Kidney (tissue), 22 donors: ENCODE measurements at places on chromosomes 1 and 21.

DNA sequence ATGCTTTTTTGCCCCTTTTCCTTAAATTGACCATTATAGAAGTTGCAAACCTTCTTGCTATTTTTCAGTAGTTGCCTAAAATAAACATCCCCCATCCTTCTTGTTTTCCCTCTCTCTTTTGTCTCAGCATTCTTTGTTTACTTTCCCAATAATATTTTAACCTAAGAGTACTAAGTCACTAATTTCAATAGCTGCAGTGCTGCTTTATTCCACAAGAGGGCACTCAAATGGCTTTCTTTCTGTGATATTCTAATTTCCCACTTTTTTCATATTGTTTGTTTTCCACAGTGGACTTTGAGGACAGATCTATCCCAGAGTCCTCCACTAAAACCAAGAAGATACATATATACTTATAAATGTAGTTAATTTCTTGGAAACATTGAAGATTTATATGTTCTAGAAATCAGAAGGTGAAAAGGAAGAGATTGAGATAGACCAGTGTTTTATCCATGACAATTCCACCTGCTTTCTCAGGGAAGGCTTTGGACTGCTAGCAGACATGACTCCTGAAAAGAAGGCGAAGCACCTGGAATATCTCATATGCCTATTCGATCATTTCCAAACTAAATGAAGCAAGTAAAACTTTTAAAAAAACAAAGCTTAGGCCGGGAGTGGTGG, 104.8 kb upstream of the GRIK1 start:
- DNase-seq, result peak; percentile 47

GRCh38 chr1:195715652-195716051, 892.6 kb downstream of the KCNT2 start:
- DNase-seq, result no peak

DNA sequence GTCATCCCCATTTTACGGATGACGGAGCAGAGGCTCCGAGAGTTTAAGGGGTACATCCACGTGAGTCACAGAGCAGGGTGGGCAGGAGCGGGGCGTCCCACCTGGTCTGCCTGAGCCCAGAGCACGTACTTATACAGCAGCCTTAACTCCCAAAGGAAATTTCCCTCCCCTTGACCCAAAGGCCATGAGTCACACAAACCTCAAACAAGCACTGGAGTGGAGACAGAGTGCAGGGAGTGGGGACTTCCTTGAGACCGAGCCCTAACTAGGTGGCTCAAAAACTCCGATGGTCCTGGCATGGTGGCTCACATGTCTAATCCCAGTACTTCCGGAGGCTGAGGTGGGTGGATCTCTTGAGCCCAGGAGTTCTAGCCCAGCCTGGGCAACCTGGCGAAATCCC, 141.6 kb upstream of the KLHDC7A start:
- DNase-seq, result no peak

GRCh38 chr1:190320952-190321351, 156.7 kb downstream of the BRINP3 start:
- DNase-seq, result no peak

DNA sequence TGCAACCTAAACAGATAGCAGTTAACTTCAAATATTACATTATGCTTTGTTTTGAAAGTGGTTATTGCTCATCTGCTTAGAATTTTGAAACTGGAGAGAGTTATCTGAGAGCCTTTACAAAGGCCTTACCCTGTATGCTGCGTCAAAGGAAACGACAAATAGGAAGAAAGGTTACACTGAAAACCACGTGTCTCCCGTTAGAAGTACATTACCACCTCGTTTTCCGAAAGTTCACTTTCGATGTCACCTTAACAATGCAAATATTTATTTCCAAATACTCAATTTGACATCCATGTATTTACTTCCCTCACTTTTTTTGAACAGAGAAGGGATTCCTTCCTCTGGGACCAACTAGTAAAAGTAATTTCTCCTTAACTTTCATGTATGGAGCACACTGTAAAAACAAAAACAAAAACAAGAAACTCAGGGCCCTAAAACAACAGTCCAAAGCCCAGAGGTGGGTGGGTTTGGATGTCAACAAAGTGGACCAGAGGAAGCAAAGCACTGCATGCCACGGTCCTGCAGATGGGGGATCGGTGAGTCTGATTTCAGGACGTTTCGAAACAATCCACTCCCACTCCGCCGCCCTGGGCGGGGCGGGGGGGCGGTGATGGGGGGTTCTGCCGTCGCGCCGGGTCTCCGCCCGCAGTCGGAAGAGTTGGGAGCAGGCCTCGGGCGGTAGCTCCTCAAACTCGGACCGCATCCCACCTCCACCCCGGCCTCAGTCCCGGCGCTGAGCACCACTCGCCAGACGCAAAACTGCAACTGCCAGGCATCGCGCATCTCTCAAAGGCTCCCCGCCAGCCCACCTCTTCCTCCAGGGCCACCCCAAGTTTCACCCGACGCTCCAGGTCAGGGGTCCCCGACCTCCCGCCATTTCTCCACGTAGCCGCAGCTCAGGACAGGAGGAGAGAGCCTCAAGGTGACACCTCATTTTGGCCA, 841 bp downstream of the ADSS2 start:
- DNase-seq, result peak; percentile 91

DNA sequence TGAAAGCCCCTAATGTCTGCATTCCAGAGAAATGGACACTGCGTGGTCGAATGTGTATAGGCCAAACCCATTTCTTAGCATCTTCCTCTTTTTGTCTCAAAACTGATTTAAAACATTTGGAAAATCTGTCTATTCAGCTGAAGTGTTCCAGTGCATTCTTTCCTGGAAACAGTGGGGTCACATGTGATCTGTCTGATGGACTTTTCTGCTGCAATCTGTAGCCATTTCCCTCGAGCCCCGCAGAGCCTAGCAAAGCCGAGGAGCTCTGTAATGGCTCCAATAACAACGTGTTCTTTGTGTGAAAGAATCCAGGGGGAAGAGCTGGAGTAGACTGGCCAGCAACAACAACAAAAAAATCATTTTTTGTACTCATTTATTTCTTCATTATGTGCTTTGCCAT, 329.3 kb downstream of the BARHL2 start:
- no peak for DNase-seq

DNA sequence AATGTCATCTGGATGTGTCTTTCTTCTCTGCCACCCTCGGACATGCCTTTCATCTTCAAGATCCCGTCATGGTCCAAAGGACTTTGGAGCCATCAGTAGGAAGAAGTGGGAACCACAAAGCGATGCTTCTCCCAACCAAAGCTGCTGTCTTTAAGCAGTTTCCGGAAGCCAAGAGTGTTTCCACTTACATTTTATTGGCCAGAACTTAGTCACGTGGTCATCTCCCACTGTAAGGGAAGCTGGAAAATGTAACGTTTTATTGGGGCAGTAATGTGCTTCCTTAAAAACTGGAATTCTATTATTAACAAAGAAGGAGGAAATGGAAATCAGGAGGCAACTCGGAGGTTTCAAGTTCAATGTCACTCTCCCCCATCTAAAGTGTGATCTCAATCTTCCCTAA, 170.8 kb downstream of the ATG4C start:
- no peak for DNase-seq

- DNase-seq, result no peak
Measured at GRCh38 chr1:197152662-197153061, 6.2 kb upstream of the ASPM start.

GRCh38 chr1:241079047-241079446, 278.0 kb downstream of the RGS7 start:
- no peak for DNase-seq

GRCh38 chr1:191608367-191608766, 549.9 kb upstream of the RGS18 start:
- DNase-seq, result no peak

GRCh38 chr1:198937231-198938031, 298.6 kb downstream of the PTPRC start:
- no peak for DNase-seq

DNA sequence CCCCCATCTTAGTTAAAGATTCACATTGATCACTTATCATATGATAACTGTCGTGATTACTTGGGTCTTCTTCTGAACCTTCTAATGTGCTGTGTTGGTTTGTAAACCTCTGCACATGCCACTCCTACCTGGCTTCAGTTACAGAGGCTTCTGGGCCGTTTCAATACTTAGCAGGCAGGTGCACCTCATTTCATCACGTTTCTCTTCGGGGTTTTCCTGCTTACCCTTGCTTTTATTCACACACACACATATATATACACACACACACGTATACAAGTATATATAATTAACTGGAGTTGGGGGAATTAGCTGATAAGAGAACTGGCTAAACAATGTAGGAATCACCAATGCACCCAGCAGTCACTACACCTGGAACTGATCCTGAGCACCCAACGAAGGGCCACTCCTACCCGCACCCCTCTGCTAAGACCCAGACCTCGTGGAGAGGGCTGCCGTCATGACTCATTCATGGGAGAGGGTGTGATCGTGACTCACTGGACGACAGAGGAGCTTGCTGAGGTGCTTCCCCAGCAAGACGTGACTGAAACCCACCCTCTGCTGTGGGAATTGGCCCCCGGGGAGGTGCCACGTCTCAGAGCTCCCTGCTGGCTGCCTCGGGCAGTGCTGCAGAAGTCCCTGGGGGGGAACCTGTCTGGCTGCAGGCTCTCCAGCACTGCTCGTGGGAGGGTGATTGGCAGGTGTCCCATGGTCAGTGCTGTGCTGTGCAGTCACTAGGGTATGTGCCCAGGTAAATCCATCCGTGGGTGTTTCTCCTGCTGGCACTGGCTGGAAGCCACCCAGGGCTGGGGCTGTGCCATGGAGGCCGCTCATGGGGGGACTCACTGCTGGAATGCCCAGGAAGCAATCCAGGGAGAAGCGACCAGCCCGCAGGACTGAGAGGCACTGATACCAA, 166.6 kb downstream of the DYRK1A start:
- no peak for DNase-seq

- DNase-seq, result no peak
Measured at GRCh38 chr1:236120721-236121153, 21.6 kb upstream of the GPR137B start.

- no peak for DNase-seq
Measured at GRCh38 chr1:64934878-64935275, 31.5 kb downstream of the JAK1 start.

DNA sequence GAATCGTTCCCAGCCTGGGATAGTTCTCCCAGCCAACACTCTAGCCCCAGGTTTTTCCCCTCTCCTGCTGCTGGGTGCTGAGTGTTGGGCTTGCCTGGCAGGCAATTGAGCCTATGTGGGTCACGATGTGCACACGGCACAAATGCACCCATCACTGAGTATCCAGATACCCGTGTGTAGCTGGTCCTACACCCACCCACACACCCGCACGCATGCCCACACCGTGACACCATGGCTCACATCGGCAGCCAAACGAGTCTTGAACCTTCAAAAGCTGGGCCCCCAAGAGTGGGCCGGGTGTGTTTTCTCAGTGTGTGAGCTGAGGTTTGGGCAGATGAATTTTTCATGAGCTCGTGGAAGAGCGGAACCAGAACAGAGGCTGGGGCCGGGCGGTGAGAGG, 188.5 kb downstream of the GRIK3 start:
- DNase-seq, result no peak

GRCh38 chr1:161096015-161096414, 2.1 kb upstream of the KLHDC9 start:
- DNase-seq, result no peak

DNA sequence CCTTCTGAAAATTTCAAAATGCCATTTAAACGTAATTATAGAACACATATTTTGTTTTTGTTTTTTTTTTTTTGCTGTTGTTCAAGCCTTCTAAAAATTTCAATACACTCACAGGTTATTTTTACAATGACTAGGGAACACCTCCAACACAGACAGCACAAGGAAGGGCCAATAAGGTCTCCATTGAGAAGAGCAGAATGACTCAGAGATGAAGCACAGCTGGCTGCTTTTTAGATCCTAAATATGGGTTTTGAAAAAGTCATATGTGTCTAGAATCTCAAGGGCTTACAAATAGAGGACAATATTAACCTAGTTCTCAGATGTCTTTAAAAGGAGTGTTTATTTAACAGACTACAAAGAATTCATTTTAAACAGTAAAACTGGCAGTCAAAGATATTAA, 104.6 kb downstream of the NEGR1 start:
- no peak for DNase-seq

- no peak for DNase-seq
Measured at GRCh38 chr21:27704567-27705166, 737.8 kb upstream of the ADAMTS5 start.

- no peak for DNase-seq
Measured at GRCh38 chr1:227911376-227911775, 36.4 kb downstream of the WNT9A start.

- peak; percentile 56 for DNase-seq
Measured at GRCh38 chr21:39715804-39716397, 29.1 kb upstream of the IGSF5 start.

DNA sequence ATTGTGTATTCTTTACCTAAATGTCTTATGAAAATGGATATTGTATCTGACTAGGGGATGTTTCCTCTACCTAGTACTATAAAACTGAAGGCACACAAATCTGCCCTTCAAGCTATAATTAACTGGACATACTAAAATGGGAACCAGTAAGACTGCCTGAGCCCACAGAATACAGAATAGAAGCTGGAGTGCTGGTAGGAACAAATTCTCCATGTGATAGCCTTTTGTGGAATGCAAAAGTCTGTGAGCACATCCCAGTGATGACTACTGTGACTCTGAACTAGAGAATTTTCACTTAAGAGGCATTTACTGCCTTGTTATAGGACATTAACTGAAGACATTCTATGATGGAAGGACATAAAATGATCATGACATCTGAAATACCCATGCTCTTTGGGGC, 30.3 kb downstream of the KIFAP3 start:
- DNase-seq, result no peak

- DNase-seq, result no peak
Measured at GRCh38 chr1:43061757-43062156, 103.1 kb upstream of the SLC2A1 start.

DNA sequence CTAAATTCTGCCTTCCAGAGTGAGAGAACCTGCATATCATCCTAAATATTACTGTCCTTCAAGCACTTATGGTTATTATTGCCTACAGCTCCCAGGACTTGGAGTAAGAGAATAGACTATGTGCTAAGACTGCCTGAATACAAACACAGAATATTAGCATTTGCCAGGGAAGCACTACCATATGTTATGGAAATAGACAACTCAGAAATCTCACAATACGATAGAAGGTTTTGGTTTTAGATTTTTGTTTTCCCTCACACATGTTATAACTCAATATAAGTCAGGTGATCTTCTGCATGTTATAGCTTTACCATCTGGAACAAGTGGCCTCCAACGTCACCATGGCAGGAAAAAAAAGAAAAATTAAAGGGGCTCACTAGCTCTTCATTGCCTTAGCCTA, 413.9 kb downstream of the LRRIQ3 start:
- DNase-seq, result no peak

DNA sequence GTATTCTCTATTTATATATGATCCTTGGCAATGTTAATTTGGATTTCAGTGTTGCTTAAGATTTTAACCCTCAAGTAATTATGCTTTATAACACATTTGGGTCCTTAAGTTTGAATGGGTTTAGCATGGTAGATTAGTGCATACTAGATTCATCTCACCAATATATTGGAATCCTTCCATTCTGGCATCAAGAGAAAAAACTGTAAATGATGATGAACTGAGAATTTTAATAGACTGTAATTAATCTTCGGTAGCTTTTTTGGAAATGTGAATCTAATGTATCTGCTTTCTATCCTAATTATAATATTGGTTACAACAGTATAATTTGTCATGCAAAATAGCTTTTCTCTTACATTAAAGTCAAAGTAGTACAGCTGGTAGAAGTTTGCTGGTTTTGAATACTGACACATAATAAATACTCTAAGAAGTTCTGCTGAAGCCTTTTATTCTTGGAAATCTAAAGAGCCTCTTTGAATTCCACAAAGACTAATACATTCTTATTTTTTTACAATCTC, 279.8 kb downstream of the AMY1C start:
- no peak for DNase-seq
